ENCODE measurements at places on chromosomes 6 and 20.

GRCh38 chr6:53109612-53110011, 39.0 kb downstream of the GCM1 start:
- no peak for DNase-seq

DNA sequence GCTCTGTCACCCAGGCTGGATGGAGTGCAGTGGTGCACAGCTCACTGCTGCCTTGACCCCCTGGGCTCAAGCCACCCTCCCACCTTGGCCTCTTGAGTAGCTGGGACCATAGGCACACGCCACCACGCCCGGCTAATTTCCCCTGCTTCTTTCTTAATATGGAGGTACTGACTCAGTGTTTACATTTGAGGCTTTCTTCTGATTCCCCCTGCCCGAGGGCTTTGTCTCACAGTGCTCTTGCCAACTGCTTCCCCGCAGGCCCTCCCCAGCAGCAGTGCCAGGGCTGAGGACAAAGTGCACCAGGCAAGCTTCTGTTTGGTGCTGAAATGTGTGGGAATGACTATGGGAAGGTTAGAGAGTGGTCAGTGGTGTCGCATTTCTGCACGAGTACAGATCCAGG, 34.8 kb downstream of the NR2E1 start:
- no peak for DNase-seq

GRCh38 chr20:64006490-64006889, 25.6 kb downstream of the PRPF6 start:
- DNase-seq = no peak

DNA sequence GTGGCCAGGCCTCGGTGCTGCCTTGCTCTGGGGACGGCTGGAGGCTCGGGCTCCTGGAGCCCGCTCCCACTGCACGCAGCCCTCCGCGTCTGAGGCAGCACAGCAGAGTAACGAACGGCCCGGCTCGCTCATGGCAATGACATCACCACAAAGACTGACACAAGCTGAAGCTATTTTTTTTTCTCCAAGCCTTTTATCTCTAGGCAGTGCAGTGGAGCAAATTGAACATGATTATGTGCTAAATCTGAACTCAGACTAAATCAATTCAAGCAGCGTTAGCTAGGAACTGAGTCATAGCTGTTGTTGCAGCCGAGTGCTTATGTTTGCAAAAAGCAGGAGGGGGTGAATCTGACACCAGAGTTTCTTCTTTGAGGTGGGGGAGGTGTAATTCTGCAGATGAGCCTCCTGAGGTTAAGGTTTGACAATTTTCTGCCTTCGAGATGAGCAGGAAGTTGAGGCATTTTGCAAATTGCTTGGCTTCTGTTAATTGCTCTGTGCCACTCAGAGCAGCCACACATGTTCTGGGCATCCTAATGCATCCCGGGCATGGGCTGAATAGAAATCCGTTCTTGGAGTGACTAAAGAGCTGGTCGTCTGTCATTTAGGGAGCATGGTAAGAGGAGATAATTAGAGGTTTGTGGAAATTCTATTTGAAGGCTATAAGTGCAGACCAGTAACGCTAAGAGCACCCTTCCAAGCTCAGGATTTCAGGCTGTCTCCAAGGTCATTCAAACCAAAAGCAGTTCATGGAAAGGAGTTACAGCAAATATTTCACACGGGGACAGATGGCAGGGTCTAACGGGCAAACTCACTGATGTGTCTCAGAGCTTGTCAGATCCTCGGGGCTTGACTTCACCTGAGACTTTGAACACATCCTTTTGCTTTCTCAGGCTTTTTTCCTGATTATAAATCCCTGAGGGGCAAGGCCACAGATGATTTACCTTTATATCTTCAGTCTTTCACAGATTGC, 155.1 kb upstream of the ENPP5 start:
- DNase-seq = no peak

GRCh38 chr20:18665135-18665534, 77.3 kb downstream of the DTD1 start:
- no peak for DNase-seq

GRCh38 chr6:130683761-130684517, 143.3 kb upstream of the SMLR1 start:
- DNase-seq = no peak

- no peak for DNase-seq
These were observed 310.7 kb downstream of the CD83 start for GRCh38 chr6:14428269-14428668.

DNA sequence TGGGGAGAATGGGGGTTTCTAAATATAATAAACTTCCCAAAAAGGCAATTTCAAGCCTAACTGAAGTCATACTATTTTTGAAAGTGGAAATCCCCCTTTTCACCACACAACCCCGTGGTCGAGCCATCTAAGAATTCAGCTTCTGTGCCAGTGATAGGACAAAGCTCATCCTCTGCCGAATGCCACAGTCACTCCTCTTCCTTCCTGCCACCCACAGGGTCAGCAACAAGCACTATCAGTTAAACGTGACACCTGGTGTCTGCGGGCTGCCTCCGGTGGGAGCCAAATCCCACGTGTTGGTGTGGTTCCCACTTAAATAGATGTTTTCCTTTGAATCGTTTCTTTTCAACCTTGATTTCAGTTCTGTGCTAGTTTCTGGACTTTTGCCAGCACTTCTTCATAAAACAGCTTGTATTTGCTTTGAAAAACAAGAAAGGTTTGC, 60.7 kb downstream of the TNFAIP3 start:
- DNase-seq = no peak

DNA sequence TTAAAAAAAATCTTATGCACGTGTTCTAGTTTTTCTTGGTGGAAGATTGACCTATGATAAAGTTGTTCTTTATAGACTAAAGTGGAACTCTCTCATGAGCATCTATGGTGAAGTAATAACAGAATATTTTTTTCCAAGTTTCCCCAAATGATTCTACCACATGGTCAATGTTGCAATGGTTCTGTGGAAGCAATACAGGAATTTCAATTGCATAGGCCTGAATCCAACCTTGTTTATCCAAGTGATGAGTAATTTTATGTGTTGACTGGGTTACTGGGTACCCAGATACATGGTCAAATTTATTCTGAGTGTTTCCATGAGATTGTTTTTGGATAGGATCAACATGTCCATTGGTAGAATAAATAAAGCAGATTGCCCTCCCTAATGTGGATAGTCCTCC, 581.5 kb downstream of the MMUT start:
- no peak for DNase-seq

DNA sequence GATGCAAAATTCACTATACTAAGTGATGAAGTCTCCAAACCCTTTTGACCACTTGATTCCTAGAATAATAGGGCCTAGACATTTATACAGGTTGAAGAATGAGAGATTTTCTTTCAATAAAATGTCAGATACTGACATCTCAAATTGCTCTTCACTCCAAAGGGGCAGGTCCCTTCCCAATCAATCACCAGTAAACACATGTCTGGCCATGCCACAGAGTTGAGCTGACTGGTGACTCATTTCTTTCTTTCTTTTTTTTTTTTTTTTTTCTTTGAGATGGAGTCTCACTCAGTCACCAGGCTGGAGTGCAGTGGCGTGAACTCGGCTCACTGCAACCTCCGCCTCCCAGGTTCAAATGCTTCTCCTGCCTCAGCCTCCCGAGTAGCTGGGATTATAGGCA, 388.6 kb upstream of the BTBD3 start:
- no peak for DNase-seq

GRCh38 chr6:3744901-3745470, 6.5 kb downstream of the PXDC1 start:
- no peak for DNase-seq

DNA sequence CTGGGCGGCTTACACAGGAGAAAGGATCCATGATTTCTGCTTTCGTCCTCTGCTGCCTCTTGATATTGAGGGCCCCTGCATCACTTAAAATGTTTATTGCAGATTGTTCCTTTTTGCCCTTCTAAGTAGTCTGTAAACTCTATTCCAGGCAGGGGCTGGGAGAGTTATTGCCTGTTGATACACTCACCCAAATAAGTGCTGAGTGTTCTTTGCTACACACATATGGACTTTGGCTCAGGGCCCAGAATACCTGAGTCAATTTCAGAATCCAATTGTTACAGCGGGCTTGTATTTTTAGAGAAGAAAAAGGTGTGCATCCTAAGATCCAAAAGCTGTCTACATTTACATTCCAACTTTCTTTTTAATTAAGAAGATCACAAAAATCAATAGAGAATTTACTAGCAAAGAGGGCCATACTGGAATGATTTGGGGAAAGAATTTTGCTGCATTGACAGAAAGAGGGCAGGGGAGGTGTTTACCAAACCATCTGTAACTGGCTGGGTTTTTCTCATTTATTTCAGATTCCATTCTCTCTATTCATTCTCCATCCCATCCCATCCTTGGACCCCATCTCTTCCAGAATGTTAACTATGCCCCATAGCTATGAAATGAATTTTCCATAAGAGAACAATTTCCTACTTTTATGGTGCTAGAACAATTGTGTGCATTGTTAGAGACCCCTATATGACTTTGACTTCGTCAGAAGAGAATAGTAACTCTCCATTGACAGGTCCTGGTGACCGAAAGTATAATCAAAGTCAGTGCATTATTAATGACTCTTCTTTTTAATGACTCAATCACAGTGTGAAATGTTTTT, 959.9 kb upstream of the FLRT3 start:
- DNase-seq = no peak

GRCh38 chr20:34299556-34300255, 3.4 kb downstream of the AHCY start:
- DNase-seq = no peak

DNA sequence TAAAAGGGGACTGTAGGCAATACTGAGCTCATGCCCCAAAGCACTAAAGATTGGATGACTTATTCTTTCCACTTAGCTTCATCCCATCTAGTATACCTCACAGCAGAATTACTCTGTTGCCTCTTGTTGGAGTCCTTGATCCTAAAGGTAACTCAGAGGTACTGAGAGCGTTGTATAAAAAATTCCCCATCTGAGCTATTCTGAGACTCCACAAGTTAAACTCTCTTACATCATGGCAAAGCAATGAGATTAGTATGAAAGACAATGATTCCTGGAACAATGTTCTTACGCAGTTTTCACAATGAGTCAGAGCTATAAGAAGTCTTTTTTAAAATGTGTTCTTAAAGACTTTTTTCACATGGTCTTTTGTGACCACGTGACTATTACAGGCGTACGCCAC, 370.1 kb downstream of the ADGRB3 start:
- DNase-seq = no peak

DNA sequence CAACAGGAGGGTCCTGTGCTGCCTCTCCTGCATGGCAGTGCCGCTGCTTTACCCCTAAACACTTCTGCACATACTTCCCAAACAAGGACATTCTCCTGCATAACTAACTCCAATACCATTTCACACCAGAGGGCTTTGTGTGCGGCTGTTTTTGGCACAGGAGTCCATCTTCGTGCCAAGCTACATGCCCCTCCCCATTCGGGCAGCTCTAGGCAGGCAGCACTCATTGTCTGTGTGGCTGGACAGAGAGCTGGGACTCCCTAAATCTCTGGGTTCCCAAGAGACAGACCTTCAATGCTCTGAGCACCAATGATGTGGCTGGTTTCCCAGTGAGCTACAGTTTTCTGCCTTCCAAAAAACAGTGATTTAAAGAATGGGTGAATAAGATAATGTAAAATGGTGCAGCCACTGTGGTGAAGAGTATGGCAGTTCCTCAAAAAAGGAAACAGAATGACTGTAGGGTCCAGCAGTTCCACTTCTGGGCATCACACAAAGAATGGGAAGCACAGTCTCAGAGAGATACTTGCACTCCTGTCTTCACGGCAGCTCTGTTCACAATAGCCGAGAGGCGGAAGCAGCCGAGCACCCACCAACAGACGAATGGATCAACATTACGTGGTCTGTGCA, 80.3 kb upstream of the DUSP22 start:
- no peak for DNase-seq

- DNase-seq = no peak
These were observed 12.7 kb downstream of the IGF2R start for GRCh38 chr6:159981403-159982245.

DNA sequence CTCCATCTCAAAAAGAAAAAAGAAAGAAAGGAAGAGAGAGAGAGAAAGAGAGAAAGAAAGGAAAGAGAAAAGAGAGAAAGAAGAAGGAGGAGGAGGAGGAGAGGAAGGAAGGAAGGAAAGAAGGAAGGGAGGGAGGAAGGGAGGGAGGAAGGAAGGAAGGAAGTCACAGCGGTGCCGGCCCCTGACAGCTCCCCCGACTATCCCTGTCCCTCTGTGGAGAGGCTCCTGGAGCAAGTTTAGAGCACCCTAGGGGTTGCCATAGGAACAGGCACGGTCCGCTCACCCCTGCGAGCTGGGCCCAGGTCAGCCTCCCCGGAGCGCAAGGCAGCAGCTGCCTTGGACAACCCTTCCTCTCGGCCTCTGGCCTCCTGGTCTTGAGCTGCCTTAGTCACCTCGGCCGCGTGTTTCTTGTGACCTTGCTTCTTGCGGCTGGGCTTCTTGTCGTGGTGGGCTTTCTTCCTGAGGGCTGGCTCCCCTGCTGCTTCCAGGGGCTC, 6.8 kb downstream of the BNIP5 start:
- no peak for DNase-seq

- no peak for DNase-seq
These were observed 7.0 kb downstream of the KAT14 start for GRCh38 chr20:18144541-18145099.

Data from mesothelial cell of epicardium (in vitro differentiated cells).